ENCODE measurements at places on chromosomes 16 and 17.

DNA sequence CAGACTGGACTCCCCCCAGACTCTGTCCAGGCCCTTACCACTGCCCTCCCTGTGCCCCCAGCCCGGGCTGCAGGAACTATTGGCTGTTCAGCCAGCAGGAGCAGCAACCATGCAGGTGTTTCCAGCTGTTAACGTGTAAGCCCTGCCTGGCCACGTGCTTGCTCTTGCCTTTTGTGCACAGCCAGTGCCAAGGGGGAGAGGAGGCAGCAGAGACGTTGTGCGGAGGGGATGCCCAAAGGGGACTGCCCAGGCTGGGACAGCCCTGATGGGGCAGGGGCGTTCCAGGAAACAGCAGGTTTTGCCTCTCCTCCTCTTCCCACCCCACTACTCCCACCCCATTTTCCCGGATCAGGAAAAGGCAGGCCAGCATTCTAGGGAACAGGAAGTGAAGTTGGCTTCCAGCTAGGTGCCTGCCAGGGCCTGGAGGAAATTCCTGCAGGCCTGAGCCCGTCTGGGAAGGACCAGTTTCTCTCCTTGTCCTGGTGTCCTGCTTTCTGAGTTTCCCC is 16.7 kb upstream of the LASP1NB start:
- no peak for DNase-seq

- DNase-seq, result peak; percentile 63
Observed at GRCh38 chr17:74012465-74012864, 191.0 kb upstream of the RPL38 start.

GRCh38 chr16:2295056-2295798 is 27.3 kb upstream of the RNPS1 start:
- DNase-seq, result no peak

DNA sequence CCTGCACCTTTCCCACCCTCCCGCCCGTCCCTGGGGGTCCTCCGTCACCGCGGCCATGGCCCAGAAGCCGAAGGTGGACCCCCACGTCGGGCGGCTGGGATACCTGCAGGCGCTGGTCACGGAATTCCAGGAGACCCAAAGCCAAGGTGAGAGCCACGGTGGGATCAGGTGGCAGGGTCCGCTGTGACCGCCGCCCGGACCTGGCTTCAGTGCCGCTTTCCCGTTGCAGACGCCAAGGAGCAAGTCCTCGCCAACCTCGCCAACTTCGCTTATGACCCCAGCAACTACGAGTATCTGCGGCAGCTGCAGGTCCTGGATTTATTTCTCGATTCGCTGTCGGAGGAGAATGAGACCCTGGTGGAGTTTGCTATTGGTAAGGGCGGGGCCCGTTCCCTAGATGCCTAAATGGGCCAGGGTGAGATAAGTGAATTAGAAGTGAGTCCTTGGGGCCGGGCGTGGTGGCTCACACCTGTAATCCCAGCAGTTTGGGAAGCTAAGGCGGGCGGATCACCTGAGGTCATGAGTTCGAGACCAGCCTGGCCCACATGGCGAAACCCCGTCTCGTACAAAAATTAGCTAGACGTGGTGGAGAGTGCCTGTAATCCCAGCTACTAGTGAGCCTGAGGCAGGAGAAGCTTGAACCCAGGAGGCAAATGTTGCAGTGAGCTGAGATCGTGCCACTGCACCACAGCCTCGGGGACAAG is 617 bp downstream of the ARMC7 start:
- peak; percentile 51 for DNase-seq

GRCh38 chr16:57252148-57252721 is 7.2 kb downstream of the ARL2BP start:
- peak; percentile 27 for DNase-seq

- DNase-seq, result no peak
Observed at GRCh38 chr17:79031996-79032875, 8.3 kb downstream of the C1QTNF1 start.

GRCh38 chr17:55005520-55005919 is 37.0 kb downstream of the STXBP4 start:
- DNase-seq, result no peak

GRCh38 chr17:223723-224471 is 42.4 kb upstream of the DOC2B start:
- no peak for DNase-seq

DNA sequence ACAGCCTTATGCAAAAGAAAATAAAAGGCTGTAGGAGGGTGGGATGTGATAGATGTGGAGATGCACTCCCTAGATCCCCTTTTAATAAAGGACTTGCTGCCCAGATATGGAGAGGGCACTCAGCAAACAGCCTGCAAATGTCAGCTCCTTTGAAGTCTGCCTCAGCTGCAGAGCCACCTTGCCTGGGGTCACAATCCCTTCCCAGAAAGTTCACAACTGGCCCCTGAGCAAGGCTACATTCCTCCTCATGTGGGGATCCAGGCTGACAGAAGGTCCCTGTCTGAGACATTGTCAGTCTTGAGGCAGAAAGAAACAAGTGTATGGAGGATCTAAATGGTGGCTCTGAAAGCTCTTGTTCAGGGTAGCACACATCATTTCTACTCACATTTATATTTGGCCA is 36.1 kb downstream of the SLFN11 start:
- no peak for DNase-seq

- DNase-seq, result no peak
Observed at GRCh38 chr16:46713634-46714033, 24.2 kb downstream of the ORC6 start.

GRCh38 chr16:48619979-48620378 is 10.0 kb upstream of the N4BP1 start:
- no peak for DNase-seq

- DNase-seq, result peak; percentile 94
Observed at GRCh38 chr17:19362277-19363113, at the start of gene B9D1. Gene B9D1 (minus strand): TSS chr17:19362723. CDS start chr17:19362569, 154 bp downstream.

GRCh38 chr16:88004391-88004790 is 53.2 kb downstream of the BANP start:
- no peak for DNase-seq

DNA sequence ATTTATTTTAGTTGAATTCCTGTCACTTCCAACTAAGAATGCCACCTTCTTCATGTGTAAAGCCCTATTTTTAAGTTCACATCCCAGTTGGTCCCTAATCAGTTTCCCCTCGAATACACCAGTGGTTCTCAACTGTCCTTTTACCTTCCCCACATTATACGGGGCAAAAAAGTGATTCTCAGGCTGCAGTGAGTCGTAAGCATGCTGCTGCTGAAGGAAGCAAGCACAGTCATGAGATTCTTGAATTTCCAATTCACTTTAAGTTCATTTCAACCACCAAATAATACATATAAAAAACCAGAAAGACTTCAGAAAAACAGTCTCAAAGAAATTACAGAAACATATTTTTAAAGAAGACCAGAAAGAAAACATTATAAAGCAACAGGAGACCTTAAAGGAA is 47.9 kb downstream of the UBE2G1 start:
- no peak for DNase-seq

DNA sequence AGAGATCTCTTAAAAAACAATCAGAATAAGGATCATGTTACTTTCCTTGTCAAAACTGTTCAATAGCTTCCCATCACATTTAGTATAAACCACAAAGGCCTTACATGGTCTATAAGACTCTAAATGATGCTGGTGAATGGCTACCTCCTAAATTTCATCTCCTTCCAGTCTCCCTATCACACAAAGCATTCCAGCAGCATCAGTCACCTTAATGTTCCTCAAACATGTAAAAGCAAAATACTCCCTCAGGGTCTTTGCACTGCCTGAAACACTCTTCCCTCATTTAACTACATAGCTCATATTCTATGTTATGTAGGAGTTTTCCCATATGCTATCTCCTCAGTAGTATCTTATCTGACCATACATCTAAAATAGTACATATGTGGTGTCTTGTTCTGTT is 53.5 kb upstream of the INTS2 start:
- no peak for DNase-seq

- DNase-seq, result no peak
Observed at GRCh38 chr17:55845385-55845784, 94.5 kb downstream of the PCTP start.

GRCh38 chr16:11536104-11536866 is 50.4 kb downstream of the LITAF start:
- no peak for DNase-seq

GRCh38 chr16:78292844-78293380 is 193.5 kb downstream of the WWOX start:
- no peak for DNase-seq

GRCh38 chr16:4733747-4734062 is 366 bp downstream of the ANKS3 start:
- peak; percentile 52 for DNase-seq

GRCh38 chr17:26818736-26819135 is 475.2 kb upstream of the WSB1 start:
- no peak for DNase-seq

- no peak for DNase-seq
Observed at GRCh38 chr17:63356337-63356757, 89.8 kb downstream of the CYB561 start.

GRCh38 chr16:51453251-51453650 is 302.2 kb upstream of the SALL1 start:
- no peak for DNase-seq

- no peak for DNase-seq
Observed at GRCh38 chr17:29671661-29672060, 48.9 kb upstream of the CORO6 start.

- no peak for DNase-seq
Observed at GRCh38 chr17:76670718-76671122, 27.2 kb upstream of the ST6GALNAC1 start.

- DNase-seq, result no peak
Observed at GRCh38 chr17:20967776-20968175, 75.0 kb downstream of the USP22 start.

- no peak for DNase-seq
Observed at GRCh38 chr16:83300326-83300725, 507.5 kb upstream of the HSBP1 start.

DNA sequence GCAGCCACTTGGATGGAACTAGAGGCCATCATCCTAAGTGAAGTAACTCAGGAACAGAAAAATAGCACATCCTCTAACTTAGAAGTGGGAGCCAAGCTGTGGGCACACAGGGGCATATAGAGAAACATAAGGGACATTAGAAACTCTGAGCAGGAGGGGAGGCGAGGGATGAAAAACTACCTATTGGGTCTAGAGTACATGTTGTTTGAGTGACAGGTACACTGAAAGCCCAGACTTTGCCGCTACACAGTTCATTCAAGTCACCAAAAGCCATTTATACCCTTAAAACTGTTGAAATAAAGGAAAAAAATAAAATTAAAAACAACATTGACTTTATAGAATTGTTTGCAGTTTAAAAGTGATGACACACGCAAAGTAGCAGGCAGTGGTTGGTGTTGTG is 236.6 kb downstream of the SNX29 start:
- DNase-seq, result no peak

DNA sequence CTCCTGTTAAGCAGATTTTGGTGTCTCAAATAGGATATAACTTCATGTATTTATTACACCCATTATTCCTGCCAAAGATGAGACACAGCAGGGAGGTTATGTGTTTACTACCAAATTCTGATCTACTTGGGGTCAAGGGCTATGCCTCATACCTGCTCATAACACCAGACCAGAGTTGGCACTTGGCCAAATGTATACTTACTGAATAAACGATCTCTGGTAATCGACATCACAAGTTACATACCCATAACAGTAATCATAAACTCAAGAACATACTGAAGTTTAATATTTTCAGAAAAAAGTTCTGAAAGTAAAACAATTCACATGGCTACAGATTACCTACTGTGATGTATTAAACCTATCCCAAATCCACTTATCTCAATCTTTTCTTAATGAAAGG is 2.9 kb downstream of the TMEM170A start:
- DNase-seq, result no peak

DNA sequence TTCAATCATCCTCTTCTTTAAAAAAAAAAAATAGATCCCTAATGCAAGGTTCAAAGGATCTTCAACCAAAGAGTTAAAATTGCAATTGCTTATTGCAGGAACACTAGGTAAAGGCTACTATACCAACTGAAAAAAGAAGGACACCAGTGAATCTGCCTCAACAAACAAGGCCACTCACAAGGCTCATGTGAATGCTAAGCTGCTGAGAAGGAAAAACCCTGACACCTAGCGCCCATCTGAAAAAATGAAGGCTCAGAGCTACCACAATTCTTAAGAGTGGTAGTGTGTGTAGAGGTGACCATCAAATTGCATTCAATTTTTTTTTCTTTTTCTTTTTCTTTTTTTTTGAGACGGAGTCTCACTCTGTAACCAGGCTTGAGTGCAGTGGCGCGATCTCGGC is 201.6 kb upstream of the C17orf78 start:
- DNase-seq, result no peak

DNA sequence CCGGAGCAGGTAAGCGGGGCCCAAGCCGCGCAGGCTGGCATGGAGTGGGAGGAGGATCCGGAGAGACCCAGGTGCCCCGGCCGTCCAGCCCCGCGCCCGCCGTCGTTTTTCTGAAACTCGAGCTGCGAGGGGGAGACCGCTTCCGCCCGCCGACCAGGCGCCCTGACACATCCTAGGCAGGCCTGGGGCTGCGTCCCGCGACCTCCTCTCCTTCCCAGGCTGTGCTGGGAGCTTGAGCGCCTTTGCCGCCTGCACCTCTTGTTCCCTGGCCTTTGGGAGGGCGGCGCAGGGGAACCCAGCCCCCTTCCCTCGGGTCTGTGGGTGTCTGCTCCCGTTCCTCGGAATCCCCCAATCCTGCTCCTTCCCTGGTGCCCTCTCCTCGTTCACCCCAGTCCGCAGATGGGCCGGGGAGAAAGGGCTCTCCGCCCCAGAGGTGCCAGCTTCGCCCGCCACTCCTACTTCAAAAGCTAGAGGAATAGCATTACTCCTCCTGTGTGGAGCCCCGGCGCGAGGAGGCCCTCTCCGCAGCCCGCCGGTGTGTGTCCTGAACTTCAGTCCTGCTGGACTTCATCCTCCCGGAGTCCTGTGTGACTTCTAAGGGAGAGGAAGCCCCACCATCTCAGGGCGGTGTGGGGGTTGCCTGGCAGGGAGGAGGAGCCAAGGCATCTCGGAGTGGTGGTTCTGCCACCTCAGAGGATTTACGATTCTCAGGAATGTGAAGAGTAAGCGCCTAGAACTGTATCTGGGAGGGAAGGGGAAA is 1.0 kb downstream of the NHERF1 start:
- peak; percentile 78 for DNase-seq

DNA sequence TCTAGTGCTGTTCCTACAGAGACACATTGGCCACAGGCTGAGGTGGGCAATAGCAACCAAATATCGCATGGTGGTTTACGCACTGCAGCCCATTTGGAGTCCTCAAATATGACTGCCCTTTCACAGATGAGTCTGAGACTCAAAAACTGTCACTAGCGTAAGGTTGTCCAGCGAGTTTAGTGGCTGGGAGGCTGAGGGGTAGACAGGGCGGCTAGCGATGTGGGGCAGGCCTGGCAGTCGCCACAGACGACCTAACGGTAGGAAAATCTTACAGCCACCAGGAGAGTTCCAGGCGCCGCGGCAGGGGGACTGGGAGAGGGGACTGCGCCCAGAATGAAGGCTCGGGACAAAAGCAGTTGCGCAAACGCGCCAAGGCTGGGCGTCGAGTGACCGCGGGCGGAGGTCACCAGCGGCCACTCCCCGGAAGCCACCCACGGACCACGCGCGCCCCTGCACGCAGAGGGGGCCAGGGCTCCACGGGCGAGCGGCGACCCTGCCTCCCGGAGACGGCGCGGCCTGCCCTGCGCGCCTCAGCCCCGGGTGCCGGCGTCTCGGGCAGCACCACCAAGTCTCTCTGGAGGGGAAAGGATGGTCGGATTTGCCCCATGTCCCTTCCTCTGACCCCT is 699 bp upstream of the MAP1LC3B start:
- no peak for DNase-seq

- DNase-seq, result no peak
Observed at GRCh38 chr17:21528031-21528695, 152.0 kb downstream of the KCNJ12 start.

GRCh38 chr16:67766291-67766690 is 40.1 kb downstream of the RANBP10 start:
- DNase-seq, result no peak

GRCh38 chr16:140175-140857 is 1.8 kb upstream of the NPRL3 start:
- DNase-seq, result no peak

GRCh38 chr17:2203818-2204217 is 99.8 kb downstream of the SMG6 start:
- DNase-seq, result no peak
